CD4-positive, alpha-beta T cell treated with Interleukin-15 for 4 hours (primary cell): ENCODE measurements at places on chromosomes 6 and 20.
A peak's percentile ranks its signal among the peaks of the same experiment; 100 is the strongest.

- DNase-seq: no peak
These were observed 229.6 kb downstream of the EYA2 start for GRCh38 chr20:47124181-47124717.

- no peak for DNase-seq
These were observed 8.7 kb downstream of the TOX2 start for GRCh38 chr20:43923322-43923721.

GRCh38 chr20:41229259-41229658 is 88.3 kb downstream of the ZHX3 start:
- DNase-seq: no peak

- no peak for DNase-seq
These were observed 2.1 kb upstream of the UBE2V1 start for GRCh38 chr20:50115041-50115512.

DNA sequence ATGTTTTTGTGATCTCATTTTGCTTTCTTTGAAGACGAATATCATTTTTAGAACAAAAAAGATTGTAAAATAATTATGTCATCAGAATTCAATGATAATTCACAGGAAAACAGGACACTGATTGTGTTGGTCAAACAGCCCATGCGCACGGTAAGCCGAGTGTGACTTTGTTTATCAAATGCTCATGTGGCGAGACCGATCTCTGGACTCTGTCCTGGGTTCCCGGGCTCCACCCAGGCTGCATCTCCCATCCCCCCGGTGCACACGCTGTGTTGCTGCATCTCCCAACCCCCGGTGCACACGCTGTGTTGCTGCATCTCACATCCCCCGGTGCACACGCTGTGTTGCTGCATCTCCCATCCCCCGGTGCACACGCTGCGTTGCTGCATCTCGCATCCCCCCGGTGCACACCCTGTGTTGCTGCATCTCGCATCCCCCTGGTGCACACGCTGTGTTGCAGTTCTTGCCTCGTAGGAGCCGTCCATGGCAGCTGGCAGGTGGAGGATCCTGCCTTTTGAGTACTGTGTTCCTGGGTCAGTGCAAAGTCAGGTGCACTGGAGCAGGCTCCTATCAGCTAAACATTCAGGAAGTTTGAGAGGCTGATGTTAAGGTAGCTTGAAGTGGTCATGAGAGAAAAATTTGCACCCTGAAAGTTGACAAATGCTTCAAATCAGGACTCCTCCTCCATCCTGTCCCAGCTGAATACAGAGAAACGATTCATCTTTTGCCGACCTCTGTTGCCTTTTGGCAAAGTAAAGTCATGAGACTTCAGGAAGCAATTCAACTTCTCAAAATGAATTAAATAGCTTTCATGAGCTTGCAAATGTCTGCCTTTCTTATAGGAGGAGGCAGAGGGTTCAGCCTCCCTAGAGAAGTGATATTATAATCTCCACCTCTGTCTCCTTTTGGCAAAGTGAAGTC is 77.1 kb upstream of the FRMD1 start:
- no peak for DNase-seq

GRCh38 chr6:9398071-9398766 is 962.9 kb upstream of the SLC35B3 start:
- DNase-seq: no peak

DNA sequence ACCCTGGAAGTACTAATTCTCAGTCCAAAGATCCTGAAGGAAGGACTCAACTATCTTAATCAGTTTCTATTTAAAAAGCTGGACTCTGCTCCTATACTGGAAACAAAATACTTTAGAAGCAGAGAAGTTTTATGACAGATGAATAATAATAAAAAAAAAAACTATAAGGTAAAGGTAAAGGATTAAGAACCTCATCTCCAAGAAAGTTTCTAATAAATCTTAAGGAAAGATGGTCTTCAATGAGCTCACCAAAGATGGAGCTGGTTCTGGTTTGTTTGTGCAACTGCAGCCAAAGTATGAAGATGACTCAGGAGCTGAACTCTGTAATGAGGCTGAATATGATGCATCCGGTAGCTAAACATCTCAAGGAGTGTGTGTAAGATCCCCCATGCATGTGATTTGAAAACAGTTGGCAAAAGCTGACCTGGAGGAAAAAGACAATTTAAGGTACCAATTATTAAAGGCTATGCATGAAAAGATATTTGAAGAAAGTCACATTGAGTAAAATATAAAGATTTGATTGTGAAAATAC is 25.2 kb downstream of the MED23 start:
- DNase-seq: no peak

DNA sequence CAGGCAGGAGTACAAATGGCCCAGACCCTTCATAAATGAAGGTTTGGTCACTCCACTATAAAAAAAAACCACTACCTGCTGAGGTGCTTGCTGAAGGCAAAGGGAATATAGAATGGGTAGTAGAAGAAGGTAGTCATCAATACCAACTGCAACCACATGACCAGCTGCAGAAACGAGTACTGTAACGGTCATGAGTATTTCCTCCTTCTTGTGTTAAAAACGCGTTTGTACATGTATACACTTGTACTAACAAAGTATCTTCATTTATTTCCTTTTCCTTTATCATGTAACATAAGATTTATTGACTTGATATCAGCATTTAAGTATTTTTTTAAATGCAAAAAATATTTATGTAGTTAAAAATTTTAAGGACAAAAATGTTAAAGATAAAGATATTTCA is 238.6 kb downstream of the TFAP2B start:
- DNase-seq: no peak

DNA sequence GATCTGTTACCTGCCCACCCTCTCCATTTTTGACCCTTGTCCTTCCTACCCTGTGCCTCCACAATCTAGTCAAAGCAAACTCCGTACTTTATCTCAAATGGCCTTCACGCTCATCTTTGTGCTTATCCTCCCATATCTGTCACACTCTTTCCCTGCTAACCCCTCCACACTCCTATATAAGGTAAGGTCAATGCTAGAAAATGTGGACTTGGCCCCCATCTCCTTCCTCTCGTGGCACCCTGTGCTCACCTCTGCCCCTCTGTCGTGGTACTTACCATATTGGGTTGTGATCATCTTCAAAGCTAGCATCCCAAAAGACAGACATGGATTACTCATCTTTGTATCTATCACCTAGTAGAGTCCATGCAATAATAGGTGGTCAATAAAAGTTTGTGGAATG is 127.6 kb upstream of the FOXQ1 start:
- no peak for DNase-seq

GRCh38 chr6:111381123-111381522 is 101.9 kb downstream of the REV3L start:
- DNase-seq: no peak

DNA sequence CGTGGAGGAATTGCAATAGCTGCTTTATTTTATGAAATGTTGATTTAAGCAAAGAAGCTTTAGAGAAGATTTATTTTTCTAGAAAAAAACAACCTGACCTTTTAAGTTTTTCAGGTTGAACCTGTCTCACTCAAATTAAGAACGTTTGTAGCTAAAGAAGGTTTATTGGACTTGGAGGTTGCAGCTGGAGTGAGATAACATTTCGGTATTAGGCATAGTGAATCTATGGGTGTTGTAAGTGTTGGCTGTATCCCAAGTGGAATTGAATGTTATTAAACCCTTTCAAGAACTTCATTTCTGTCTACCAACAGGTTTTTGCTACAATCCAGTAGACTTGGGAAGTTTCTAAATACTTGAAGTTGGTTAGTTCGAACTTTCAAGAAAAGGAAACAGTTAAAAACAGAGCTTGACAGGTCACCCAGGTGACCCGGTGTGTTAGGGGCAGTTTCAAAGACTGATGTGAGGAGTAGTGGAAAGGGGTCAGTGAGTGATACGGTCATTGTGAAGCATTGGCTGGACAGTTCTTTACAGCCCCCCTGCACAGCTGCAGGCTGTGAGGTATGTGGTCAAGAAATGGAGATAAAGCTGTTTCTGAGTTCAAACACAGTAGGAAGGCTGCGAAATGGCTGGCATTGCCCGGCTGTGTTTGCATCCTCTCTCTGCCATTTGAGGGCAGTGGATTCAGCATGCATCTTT is 2.4 kb upstream of the TBCC start:
- DNase-seq: no peak

DNA sequence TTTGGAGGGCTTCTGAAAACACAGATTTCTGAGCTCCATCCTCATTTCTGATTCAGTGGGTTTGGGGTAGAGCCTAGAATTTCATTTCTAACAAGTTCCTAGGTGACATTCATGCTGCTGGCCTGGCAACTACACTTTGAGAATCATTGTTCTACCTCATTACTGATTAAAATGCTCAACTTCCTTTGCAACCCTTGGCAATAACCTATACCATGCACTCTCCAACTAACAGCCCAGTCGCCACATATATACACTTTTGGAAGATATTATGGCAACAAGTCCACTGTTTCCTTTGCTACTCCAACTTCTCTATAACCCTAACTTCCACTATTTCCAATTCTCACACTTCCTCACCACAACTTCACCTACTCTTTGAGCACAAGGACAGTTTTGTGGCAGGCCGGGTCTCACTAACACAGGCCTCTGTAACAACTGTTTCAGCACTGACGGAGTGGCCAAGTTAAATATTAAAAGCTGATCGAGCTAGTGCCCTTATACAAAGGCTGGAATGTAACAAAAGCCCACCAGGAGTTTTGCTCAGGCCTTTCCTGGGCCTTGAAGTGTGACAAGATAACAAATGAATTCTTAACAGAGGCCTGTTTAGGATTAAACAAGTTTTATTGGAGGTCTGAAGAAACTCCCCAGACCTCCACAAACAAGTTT is 32.1 kb upstream of the RAB23 start:
- DNase-seq: no peak

DNA sequence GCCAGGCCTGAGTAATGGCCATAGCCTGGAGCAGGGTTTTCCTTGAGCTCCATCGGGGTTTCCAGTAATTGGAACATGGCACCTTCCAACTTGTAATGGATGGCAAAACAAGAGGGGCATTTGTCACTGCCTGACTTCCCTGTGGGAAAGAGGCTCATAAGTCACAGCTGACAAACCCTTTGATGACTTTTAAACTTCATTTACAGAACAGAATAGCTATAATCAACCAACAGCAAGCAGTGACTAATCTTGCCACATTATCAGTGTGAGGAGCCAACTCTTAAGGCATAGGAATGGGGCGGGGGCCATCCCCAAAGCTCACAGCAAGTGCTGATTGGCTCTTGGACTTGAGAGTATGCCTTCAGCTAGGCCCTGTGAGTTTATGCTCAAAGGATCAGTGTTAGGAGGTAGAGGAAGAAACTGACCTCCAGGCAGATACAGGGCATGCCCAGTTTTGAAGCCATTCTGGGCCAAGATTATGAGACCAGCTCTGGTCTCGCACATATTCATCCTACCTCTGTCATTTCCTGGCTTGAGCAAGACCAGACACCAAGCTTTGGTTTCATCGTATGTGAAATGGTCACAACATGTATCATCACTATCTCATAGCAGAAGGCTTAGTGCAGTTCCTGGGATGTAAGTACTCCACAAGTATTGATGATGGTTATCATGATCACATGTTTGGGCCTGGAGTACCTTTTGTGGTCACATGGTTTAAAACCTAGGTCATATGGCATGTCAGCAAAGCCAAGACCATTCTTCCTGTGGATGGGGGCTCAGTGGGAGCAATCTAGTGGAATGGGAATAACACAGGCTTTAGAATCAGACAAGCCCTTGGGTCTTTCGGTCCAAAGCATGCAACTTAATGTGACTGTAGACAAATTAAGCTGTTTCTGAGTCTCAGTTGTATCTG is 49.2 kb downstream of the EIF2S2 start:
- no peak for DNase-seq

- DNase-seq: no peak
These were observed 442.9 kb downstream of the QKI start for GRCh38 chr6:163857421-163857820.

- DNase-seq: no peak
These were observed 12.2 kb downstream of the CEP250 start for GRCh38 chr20:35467339-35468224.

DNA sequence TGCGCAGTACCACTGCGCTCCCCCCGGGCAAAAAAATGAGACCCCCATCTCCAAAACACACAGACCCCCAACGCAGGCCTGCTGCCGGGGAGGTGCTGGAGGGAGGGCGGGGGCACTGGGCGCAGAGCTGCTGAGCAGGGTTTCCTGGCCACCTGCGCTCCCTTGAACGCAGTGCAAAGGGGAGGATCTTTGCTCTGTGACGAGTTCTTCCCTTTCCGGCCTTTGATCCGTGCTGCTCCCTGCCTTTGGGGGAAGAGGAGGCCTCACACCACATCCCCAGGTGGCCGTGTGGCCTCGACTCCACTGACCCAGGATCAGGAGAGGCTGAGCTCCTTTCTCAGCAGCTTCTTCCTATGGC is 8.9 kb upstream of the COL20A1 start:
- peak; percentile 14 for DNase-seq

GRCh38 chr6:154447954-154448353 is 62.5 kb downstream of the CNKSR3 start:
- DNase-seq: no peak

- no peak for DNase-seq
These were observed 116.5 kb downstream of the SMLR1 start for GRCh38 chr6:130943738-130944137.

DNA sequence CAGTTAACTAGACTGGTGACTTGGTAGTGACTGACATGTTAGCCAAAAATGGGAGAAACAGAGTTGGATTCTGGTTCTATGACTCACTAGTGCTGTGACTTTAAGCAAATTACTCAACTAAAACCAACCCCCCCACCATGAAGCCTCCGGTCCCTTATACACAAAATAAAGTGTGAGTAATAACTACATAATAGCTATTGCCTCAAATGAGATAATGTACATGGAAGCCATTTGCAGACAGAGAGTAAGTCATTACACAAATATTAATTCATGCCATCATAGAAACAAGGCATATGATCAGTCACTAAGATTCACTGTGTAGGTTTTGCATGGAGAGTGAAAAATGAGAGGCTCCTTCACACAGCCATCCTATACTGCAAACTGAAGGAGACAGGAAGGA is 111.9 kb downstream of the HIVEP2 start:
- peak; percentile 59 for DNase-seq

- DNase-seq: peak; percentile 29
These were observed 612.3 kb upstream of the ZNF337 start for GRCh38 chr20:26308961-26309360.

DNA sequence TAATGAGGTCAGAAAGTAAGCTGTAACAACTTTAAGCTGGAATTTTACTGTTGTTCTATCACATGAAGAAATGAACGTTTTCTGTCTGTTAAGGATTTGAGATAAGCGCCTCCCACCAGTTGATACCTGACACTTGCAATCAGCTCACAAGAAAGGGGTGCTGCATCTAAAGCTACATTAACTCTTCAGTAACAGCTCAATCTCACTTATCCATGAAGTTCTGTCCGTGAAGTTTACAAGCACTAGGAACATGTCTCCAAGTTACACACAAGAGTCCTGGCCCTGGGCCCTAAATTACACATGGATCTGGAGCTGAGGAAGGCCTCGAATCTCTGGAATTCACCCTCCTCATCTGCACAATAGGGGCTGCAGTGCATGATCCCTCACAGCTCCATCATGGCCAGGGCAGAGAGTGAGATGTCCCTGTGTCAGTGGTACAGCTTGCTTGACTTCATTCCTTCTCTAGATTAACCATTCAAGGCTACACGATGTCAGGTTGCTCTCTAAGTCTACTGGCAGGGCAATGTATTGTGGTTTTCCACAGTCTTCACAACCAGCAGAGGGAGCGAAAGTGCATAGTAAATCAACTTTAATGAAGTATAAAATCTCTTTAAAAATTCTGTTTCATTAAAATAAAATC is 182.4 kb upstream of the MCHR2 start:
- no peak for DNase-seq

GRCh38 chr6:156391061-156391672 is 386.0 kb upstream of the ARID1B start:
- no peak for DNase-seq
